Lung microvascular endothelial cell (primary cell): ENCODE measurements at places on chromosomes 4 and X. TPM values are rescaled to one million over a fixed set of nuclear protein-coding genes. Genes with fewer than 3 reads are reported as not detected.

GRCh38 chr4:149264093-149264733, 551.4 kb downstream of the IQCM start:
- peak; percentile 68 for DNase-seq

The GYPB gene
- not detected in 2 replicates for total RNA-seq

The STBD1 gene
- 0.40 and 1.5 TPM in 2 replicates for total RNA-seq

The ENPP6 gene
- not detected in 2 replicates for total RNA-seq

- no peak for DNase-seq
These were observed 320.7 kb upstream of the CLNK start for GRCh38 chr4:11005300-11005699.
